Endodermal cell (in vitro differentiated cells): ENCODE measurements at places on chromosomes 13 and 19.

- no peaks in the 10 kb centered on the region for H3K4me1 ChIP-seq
- no peaks in the 10 kb centered on the region for H3K36me3 ChIP-seq
- no peaks in the 10 kb centered on the region for H3K27me3 ChIP-seq
Measured at GRCh38 chr13:90709319-90709718, 638.2 kb upstream of the MIR17HG start.

- H3K27ac ChIP-seq = no peak overlapping the region
- H3K36me3 ChIP-seq = peaks cover 20% of the 10 kb centered on the region
- DNase-seq = no peak
- no peak overlapping the region for H3K4me3 ChIP-seq
- no peaks in the 10 kb centered on the region for H3K27me3 ChIP-seq
Measured at GRCh38 chr13:31328549-31329235, 128.9 kb downstream of the B3GLCT start.

DNA sequence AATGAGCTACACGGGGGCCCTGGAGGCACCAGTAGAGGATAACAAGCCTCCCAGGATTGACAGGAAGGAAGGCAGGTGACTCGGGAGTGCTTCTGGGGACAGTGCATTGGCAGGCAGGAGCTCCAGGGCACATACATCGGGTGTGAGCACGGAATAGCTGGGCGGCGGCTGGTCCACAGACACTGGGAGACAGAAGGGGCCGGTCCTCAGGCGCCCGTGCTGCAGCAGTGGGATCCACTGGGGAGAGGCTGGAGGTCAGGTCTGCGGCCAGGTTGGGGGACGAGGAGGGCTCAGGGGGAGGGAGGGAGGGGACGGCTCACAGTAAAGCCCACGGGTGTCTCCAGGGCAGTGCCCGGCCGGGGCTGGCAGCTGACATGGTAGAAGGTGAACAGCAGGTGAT is 2.1 kb upstream of the ANGPTL8 start:
- peak overlapping the region; percentile 49 for H3K27ac ChIP-seq
- DNase-seq = no peak
- H3K4me3 ChIP-seq = no peak overlapping the region
- H3K4me1 ChIP-seq = peaks cover 5% of the 10 kb centered on the region
- H3K36me3 ChIP-seq = peaks cover 39% of the 10 kb centered on the region

- DNase-seq = no peak
- no peaks in the 10 kb centered on the region for H3K27me3 ChIP-seq
Measured at GRCh38 chr13:113741191-113741668, 17.8 kb upstream of the TMEM255B start.

DNA sequence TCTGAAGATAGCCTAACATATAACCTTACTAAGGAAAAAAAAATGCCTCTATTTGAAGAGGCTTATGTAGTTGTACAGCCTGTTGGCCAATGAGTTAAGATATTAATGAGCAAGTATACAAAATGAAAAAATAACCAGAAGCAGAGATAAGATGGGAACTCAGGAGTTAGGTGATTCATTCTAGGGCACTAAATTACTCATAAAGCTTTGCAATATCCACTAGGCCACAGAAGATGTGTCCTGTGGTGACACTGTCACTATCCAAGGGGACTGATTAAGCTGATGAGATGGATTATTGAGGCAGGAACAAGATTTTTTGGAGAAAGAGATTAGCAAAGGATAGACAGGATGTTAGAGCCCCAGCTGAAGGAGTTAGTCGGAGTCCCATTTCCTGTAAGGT is 99.6 kb downstream of the LIG4 start:
- H3K27me3 ChIP-seq = no peaks in the 10 kb centered on the region
- no peaks in the 10 kb centered on the region for H3K36me3 ChIP-seq
- no peaks in the 10 kb centered on the region for H3K4me1 ChIP-seq
